ENCODE measurements at places on chromosomes 13 and 19.

GRCh38 chr19:43675269-43675879 lies 5.4 kb upstream of the PLAUR start:
- no peak for DNase-seq

DNA sequence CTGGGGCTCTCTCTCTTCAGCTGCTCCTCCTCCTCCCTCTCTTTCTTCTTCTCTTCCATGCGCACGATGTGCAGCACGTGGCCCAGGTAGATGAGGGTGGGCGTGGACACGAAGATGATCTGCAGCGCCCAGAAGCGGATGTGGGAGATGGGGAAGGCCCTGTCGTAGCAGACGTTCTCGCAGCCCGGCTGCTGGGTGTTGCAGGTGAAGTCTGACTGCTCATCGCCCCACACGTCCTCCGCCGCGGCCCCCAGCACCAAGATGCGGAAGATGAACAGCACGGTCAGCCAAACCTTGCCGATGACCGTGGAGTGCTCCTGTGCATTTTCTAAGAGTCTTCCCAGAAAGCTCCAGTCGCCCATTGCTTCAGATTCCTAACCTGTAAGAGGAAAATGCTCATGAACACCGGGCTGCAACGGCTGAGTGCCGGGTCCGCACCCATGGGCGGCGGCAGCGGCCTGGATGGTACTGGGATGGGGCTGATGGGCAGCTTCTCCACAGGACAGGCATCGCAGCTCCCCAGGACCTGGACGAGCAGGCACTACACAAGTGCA lies 17.8 kb downstream of the GJA3 start:
- DNase-seq = no peak

DNA sequence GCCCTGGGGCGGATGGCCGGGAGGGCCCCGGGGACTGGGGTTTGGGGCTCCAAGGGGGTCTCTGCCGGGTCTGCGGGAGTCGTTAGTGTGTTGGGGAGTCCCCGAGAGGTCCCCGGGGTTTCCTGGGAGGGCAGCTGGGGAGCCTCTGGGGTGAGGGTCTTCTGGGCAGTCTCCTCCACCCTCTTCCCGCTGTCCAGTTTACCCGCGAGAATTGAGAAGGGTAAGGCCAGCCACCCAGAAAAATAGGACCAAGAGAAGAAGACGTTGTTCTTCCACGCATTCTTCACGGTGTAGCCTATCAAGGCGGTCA lies 1.0 kb upstream of the ETFB start:
- no peak for DNase-seq

DNA sequence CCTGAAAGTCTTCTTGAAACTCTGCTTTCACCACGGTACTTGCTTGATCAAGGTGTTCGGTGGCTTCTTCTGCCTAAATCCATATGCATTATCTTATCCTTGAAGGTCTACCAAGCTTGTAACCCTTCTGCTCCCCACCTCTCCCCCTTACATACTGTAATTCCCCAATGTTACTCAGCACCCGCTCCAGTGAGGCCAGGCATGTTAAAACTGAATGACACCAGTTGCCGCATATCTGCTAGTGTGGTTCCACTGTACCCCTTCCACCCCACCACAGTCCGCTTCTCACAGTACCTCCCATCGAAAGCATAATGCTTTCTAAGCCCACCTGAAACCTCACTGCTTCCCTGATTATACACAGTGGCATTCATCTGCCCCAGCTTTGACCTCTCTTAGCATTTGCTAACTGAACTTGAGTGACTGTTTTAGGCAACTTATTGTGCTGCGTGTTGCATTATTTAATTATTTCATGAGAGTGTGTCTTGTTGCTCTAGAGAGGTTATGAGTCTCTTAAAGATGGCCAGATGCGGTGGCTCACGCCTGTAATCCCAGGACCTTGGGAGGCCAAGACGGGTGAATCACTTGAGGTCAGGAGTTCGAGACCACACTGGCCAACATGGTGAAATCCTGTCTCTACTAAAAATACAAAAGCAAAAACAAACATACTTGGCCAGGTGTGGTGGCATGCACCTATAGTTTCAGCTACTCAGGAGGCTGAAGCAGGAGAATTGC lies 87.6 kb upstream of the MBNL2 start:
- no peak for DNase-seq

- DNase-seq = no peak
Observed at GRCh38 chr13:95124959-95125358, 176.3 kb downstream of the ABCC4 start.

DNA sequence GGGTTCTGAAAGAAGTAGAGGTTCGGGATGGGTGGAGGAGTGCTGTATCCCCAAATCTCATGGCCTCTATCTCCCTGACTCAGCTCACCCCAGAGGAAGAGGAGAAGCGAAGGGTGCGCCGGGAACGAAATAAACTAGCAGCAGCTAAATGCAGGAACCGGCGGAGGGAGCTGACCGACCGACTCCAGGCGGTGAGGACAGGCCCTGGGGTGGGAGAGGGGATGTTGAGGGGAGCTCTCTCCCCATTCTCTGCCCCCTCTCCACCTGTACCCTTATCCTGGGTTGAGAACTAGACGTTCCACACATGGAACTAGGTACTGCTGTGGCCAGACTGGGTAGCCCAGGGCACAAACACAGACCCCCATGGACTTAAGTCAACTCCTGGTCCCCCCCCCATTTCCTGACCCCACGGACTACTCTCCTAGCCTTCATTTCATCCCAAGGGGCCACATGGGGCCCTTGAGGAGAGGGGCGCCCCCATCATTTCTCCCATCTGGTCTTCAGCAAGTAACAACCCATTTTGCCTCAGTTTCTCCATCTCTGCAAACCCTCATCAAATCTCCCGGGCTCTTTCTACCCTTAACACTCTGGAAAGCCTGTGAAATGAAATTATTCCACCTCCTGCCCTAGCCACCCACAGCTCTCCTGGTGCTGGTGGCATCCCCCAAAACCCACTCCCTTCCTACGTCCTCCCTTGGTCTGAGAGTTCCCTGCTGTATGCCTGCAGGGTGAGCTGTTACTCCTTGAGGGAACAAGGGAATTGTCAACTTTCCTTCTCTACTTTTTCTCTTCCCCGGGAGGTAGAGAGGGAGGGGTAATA lies 3.5 kb downstream of the FOSB start:
- DNase-seq = no peak

DNA sequence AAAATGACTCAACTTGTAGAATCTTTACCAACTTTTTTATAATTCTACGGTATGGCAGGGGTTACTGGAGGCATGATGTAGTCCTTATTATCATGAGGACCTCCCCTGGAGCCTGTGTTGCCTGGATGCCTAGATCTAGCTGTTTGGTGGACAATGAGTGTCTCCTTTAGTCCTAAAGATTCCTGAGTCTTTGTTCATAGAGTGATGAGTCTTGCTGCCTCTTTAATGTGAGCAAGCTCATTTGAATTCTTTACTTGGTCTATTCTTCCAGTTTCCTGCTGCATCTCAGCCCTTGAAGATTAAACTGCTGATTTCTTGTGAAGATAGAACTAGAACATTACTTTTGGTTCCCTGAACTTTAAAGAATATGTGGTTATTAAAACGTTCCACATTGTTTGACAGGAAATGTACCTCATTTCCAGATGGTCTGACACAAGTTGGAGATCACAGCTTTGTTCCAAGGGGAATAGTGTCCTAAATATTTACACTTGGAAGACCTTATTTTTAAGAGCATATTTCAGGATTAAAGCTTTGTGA lies 51.9 kb downstream of the SLAIN1 start:
- DNase-seq = no peak
